ENCODE measurements at places on chromosomes 11 and 22.

- ATAC-seq = no peak
These were observed 819.9 kb downstream of the FAM181B start for GRCh38 chr11:81913793-81914192.

DNA sequence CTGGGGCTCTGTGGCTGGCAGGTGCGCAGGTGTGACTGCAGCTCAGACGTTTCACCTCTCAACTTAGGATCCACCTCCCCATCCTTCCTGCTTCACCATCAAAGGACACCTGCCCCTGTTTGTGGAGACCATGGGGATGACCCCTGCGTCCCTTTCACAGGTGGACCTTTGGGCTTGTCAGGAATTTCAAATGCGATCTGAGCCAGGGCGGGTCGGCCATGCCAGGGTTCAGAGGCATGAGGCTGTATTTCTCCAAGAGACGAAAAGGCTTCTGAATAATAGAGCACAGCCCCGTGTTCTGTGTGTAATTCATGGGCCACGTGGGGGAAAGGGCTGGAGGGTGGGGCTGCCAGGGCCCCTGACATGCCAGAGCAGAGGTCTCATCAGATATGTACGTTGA lies 668.0 kb downstream of the BRD1 start:
- ATAC-seq = no peak

GRCh38 chr11:116129456-116129855 lies 625.2 kb upstream of the CADM1 start:
- ATAC-seq = no peak

GRCh38 chr11:106879029-106879428 lies 139.2 kb downstream of the GUCY1A2 start:
- no peak for ATAC-seq

- no peak for ATAC-seq
These were observed 3.9 kb downstream of the CRYBB2 start for GRCh38 chr22:25223269-25223850.

GRCh38 chr11:102950622-102951081 lies 4.9 kb downstream of the MMP13 start:
- ATAC-seq = no peak

DNA sequence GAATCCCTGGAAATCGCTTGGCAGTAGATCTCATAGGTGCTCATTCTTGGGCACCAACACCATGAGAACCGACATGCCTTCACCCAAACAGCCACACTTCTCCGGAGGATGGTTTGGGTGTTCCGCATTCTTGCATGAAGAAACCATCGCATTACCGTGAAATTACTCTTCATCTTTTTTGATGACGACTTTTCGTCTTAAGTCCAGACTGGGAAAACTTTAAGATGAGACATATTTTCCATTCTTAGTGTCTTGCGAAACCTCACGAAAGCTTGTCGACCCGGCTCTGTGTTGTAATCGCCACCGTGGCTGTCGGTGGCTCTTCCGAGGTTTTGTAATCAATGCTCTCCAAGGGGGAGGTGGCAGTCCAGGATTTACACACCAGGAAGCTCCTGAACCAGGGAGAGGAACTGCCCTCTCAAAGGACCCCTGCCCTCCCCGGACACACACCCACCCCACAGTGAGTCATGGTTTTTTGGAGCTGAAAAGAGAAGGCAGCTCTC lies 1.7 kb downstream of the TOM1 start:
- ATAC-seq = no peak

DNA sequence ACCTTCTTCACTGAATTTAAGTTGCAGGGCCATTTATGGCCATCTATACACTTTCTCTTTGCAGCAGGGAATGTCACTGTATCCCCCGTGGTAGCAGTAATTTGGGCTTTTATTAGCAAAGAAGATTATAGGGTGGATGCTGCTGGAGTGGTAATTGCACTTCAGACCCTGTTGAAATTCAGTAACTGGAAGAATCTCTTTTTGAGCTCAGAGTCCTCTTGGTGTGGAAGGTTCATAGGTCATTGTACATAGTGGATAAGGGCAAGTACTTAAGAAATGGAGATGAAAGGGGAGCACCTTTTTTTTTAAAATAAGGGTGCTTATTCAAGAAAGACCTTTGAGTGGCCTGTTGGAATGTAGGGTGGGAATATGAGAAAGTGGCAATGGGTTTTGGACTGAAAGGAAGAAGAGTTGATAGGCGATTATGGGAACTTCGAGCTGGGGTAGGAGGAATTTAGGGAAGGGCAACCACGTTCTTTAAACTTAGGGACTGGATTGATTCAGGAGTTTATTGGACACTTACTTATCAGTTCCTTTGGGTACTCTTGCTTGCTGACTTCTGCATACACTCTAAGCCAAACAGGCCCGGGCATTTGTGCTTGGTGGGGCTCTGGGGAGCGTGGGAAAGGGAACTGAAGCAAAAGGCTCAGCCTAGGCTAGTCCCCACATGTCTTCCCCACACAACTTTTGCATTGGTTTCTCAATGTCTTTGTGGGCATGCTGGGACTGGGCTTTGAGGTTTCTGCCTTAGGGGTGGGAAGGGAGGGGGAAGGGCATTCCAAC lies 26.5 kb downstream of the CTNND1 start:
- no peak for ATAC-seq

GRCh38 chr11:62472063-62472884 lies 53.4 kb downstream of the SCGB1A1 start:
- ATAC-seq = no peak

- ATAC-seq = no peak
These were observed 43.7 kb upstream of the ARHGAP20 start for GRCh38 chr11:110755941-110756340.

DNA sequence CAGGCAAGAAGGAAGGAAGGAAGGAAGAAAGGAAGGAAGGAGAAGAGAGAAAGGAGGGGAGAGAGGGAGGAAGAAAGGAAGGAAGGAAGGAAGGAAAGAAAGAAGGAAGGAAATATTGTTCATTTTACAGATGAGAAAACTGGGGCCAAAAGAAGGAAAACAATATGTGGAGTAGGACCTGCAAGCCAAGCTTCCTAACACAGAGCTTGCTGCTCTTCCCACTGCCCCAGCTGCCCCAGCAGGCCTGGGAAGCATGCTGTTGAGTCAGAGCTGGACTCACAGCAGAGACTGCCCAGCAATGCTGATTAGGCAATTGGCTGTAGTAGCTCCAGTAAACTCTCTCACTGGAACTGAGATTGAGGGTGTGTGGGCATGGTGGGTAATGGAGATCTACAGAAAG lies 42.6 kb upstream of the SMCO4 start:
- ATAC-seq = no peak

DNA sequence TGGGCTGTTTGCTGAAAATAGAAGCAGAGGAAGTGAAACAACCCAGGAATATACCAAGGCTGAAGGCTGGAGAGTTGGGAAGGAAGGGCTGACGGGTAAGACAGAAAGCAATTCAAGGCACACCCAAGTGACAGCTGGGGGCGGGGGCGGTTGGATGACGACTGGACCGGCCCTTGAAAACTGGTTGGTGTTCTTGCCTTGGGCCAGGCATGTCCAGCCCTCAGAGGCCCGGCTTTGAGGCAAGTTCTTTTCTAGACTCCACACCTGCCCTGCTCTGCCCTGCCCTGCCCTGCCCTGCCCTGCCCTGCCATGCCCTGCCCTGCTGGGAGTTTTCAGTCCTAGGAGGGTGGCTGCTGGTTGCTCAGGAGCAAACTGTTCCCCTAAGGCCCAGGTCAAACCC lies 34.2 kb upstream of the CACNG2 start:
- ATAC-seq = no peak

- no peak for ATAC-seq
These were observed 2.9 kb downstream of the FAM118B start for GRCh38 chr11:126214441-126214840.

GRCh38 chr11:128412847-128413791 lies 174.2 kb downstream of the ETS1 start:
- ATAC-seq = no peak

DNA sequence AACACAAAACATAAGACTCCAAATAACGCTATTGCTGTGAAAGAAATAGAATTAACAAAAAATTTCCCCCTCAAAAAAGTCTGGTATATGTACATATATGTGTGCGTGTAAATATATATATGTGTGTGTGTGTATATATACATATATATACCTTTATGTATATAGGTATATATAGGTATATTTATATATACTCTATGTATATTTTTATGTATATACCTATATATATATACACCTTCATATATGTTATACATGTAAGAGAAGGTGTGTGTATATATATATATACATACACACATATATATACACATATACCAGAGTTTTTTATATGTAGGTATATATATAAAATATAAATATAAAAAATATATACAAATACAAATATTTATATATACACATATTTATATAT lies 199.2 kb downstream of the RAB38 start:
- ATAC-seq = no peak

GRCh38 chr22:26354707-26355106 lies 74.4 kb upstream of the ASPHD2 start:
- ATAC-seq = no peak

DNA sequence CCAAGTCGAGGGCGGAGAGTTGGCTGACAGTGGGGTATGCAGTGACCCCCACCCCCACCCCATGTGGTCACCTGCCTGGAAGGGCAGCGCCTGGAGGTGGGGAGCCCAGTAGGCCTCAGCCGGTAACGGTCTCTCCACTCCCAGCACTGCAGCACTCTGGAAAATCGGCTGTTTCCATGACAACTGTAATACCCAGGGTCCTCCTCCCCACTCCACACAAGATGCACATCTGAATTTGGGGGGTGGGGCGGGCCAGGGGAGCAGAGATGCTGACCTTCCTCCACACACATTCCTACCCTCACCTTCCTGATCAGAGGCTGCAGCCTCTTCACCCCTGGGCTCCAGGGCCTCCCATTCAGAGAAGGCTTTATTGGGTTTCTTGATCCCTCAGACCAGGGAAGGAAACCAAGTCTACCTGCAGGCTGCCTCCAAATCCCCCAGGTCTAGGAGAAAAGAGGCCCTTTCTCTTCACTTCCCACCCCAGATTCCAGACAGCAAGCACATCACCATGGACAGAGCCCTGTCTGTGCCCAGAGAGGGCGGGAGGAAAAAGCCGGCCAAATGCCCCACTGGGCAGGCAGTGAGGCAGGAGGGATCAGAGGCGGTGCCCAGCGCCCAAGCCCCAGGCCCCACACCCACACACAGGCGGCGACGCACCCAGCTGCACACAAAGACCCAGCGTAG lies 46.5 kb downstream of the SLC22A12 start:
- ATAC-seq = no peak

- peak; percentile 89 for ATAC-seq
These were observed 8.3 kb downstream of the GRK3 start for GRCh38 chr22:25572708-25573171.

DNA sequence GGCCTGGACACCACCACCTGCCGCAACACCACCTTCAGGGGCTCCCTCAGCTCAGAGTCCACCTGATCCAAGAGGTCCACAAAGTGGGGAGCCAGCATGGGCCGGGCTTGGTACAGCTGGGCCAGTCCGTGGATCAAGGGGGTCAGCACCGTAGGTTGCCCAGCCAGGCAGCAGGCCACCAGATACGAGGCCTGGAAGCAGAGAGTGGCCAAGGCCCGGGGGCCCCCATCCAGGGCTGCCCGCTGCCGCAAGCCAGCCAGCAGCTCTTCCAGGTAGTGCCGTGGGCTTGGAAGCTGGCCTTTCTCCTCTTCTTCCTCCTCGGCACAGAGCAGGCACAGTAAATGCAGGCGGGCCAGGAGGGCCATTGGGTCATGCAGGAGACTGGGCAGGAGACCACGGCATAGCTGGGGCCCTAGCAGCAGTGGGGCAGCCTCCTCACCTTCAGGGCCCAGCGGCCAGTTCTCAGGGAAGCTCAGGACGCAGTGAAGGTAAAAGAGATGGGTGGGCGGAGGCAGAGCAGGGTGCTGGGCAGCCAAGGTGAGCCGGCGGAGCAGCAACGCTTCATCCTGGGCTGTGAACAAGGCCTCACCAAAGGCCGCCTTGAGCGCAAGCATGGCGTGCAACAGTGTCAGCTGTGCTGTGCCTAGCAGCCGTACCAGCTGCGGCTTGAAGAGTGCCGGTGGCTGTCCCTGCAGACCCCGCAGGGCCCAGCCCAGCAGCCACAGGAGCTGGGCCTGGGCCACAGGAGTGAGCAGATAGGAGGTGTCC lies 1.7 kb downstream of the AP5B1 start:
- no peak for ATAC-seq

DNA sequence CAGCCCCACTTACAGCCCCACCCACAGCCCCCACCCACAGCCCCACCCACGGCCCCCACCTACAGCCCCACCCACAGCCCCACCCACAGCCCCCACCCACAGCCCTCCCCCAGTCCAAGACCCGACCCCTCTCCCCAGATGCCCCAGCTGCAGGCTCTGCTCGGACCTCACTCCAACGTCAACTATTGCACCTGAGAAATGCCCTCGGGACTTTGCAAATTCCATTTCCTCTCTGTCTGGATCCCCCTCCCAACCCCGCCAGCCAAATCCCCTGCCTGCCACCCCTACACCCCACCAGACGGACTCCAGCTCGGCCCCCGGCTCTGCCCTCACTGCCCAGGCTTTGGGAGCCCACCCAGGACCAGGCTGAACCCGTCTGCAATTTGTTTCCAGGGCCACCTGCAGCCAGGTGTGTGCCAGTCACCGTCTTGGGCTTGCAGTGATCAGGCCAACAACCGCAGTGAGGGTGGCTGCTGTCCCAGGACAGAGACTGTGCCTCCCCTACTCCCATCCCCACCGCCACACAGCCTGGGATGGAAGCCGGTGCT lies 662.8 kb downstream of the BRD1 start:
- ATAC-seq = no peak

DNA sequence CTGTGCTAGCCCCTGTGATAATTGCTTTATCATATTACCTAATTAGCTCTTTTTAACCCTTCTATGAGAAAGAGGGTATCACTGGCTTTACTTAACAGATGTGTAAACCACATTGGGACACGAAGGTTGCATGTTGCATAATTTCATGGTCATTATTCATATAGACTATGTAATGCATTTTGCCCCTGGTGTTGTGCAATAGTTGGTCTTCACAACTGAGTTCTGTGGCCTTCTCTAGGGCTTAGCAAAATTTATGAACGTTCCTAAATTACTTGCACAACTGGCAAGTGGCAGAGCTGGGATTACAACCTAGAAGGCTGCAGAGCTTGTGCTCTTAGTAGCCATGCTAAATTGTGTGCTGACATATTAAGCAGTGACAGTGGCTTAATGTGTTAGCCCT lies 34.6 kb upstream of the PDGFD start:
- ATAC-seq = no peak

- ATAC-seq = no peak
These were observed 515.6 kb upstream of the CCDC90B start for GRCh38 chr11:83801799-83802198.

- ATAC-seq = no peak
These were observed 66.8 kb upstream of the USP47 start for GRCh38 chr11:11774928-11775327.

- no peak for ATAC-seq
These were observed 77.1 kb downstream of the DGCR2 start for GRCh38 chr22:19045094-19045493.

Measured in activated CD4-positive, CD25-positive, alpha-beta regulatory T cell treated with anti-CD3 and anti-CD28 coated beads, Interleukin-2, amount 50 U/mL, for 24 hours (primary cell).